Stimulated activated CD4-positive, alpha-beta T cell treated with anti-CD3 and anti-CD28 coated beads, TNF-alpha, amount 100 ng/mL, for 4 hours (primary cell): ENCODE measurements at places on chromosomes 1 and 21.

GRCh38 chr21:15953551-15954116, 223.9 kb downstream of the USP25 start:
- no peak for DNase-seq

- DNase-seq = no peak
Observed at GRCh38 chr1:16644193-16644481, 22.6 kb downstream of the RNU1-3 start.

- no peak for DNase-seq
Observed at GRCh38 chr21:46111193-46111571, 13.3 kb downstream of the COL6A2 start.

DNA sequence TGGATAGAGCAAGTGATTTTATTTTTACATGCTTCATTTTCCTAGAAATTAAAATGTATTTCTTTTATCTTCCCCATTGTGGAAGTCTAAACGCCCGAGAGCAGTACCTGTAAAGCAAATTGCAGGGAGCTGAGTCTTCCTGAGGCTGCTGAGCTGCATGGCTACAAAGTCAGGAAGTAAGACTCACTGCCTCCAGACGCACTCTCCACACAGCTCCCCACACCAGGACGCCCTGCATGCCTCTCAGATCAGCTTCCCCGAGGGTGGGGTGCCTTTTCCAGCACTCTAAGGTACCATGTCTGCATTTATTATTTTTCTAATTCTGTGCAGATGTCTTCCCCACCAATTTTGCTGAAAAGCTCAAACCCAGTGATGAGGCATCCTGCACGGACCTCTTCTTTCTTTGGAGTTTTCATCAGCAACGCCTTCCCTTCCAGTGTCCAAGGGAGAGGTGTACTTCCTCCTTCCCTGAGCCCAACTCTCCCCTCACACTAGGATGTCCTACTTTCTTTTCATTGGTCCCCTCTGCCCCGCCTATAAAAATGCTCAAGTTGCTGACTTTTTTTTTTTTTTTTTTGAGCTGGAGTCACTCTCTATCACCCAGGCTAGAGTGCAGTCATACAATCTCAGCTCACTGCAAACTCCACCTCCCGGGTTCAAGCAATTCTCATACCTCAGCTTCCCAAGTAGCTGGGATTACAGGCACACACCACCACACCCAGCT, 114.7 kb downstream of the PCNX2 start:
- no peak for DNase-seq

GRCh38 chr1:12143631-12144155, 23.1 kb upstream of the TNFRSF1B start:
- no peak for DNase-seq

DNA sequence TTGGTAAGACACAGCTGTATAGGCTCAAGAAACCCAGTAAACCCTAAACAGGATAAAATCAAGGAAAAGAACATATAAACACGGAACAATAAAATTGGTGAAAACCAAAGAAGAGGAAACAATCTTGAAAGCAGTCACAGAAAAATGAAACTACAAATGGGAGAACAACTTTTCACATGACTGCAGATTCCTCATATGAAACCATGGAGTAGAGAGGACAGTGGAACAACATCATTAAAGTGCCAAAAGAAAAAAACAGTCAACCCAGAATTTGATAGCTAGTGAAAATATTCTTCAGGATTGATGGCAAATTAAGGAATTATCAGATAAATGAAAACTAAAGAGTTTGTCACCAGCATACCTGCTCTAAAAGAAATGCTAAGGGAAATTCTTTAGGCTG, 23.9 kb upstream of the B3GALT5 start:
- DNase-seq = no peak

DNA sequence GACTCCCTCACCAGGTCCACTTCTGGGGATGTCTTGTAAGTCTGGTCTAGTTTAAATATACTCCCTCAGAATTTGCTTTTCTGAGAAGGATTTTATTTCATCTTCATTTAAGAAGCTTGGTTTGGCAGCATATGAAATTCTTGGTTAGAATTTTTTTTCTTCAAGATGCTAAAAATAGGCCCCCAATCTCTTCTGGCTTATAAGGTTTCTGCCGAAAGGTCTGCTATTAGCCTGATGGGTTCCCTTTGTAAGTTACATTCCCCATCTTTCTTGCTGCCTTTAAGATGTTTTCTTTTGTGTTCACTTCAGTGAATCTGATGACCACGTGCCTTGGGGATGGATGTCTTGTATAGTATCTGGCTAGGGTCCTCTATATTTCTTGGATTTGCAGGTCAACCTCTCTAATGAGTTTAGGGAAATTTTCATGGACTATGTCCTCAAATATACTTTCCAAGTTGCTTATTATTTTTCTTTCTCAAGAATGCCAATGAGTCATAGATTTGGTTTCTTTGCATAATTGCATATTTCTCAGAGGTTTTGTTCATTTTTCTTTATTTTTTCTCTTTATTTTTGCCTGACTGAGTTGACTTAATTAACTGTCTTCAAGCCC, 19.4 kb downstream of the TCP10L start:
- no peak for DNase-seq

- no peak for DNase-seq
Observed at GRCh38 chr1:234518876-234519275, 39.9 kb upstream of the TARBP1 start.

GRCh38 chr1:111370871-111371270, 56.7 kb downstream of the OVGP1 start:
- DNase-seq = no peak

DNA sequence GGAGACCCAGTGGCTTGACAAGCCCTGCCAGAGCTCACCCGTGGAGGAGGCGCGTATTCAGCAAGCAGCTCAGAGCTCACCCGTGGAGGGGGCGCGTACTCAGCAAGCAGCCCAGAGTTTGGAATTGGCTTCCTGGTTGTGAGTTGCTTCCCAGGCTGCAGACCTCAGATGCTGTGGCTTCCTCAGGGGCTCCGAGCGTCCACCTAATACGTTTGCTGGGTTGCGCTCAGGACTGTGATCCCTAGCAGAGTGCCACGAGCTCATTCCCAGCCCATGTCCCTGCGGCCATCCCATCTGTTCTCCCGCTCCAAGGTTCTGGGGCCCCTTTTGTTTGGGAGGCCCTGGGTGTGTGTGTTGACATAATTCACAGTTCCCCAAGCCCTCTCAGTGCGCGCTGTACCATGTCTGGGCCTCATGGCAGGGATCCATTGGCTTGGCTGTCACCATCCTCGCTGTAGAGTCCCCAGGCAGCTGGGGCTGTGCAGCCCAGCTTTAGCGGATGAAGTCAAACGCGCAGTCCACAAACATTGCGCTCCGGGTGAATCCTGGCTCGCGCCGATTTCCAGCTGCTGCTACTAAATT, 3.6 kb downstream of the AJAP1 start:
- DNase-seq = no peak

GRCh38 chr1:55724551-55725325, 509.6 kb upstream of the USP24 start:
- no peak for DNase-seq

- DNase-seq = no peak
Observed at GRCh38 chr1:11291049-11291448, 18.1 kb downstream of the UBIAD1 start.

DNA sequence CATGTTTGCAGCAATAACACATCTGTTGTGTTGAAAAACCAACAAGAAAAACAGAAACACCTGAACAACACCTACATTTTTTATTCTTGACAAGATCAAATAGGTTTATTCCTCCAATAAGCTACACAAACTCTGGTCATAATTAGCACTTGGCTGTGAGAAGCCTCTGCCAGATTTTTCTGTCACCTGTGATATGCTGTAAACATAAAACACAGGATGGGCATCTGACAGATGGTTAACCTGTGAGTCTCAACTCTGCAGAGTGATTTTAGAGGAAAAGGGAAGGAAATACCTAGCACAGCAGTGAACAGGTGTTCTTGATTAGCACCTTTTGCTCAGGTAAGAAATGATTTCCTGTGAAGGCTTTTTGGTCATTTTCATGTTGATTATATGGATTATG, 175.4 kb upstream of the COA6 start:
- no peak for DNase-seq

DNA sequence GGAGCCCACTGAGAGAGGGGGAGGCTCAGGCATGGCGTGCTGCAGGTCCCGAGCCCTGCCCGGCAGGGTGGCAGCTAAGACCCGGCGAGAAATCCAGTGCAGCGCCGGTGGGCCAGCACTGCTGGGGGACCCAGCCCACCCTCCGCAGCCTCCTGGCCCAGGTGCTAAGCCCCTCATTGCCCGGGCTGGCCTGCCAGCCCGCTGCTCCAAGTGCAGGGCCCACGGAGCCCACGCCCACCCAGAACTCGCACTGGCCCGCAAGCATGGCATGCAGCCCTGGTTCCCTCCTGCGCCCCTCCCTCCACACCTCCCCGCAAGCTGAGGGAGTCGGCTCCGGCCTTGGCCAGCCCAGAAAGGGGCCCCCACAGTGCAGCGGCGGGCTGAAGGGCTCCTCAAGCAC, 61.5 kb downstream of the C21orf91 start:
- DNase-seq = no peak

GRCh38 chr1:169574336-169574735, 11.9 kb downstream of the F5 start:
- DNase-seq = no peak

GRCh38 chr1:230097370-230097769, 30.3 kb downstream of the GALNT2 start:
- DNase-seq = no peak

- no peak for DNase-seq
Observed at GRCh38 chr1:97691325-97691724, 229.5 kb downstream of the DPYD start.

GRCh38 chr1:223147873-223148272, 4.8 kb upstream of the TLR5 start:
- DNase-seq = no peak

DNA sequence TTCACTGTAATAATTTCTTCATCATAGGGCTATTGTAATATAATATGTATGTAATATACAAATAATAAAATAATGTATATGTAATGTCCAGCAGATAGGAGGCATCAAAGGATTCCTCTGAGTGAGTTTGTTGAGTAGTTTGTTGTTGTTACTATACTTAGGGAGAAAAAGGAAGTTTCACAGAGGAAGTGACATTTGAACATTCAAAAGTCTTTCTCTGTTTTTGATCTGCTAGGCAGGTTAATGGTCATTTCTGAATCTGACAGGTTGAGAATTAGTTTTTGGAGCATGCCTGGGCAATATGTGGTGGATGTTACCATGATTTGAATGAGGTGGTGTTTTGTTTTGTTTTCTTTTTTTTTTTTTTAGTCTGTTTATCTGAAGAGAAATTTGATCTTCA, 102.1 kb downstream of the NRDC start:
- no peak for DNase-seq

DNA sequence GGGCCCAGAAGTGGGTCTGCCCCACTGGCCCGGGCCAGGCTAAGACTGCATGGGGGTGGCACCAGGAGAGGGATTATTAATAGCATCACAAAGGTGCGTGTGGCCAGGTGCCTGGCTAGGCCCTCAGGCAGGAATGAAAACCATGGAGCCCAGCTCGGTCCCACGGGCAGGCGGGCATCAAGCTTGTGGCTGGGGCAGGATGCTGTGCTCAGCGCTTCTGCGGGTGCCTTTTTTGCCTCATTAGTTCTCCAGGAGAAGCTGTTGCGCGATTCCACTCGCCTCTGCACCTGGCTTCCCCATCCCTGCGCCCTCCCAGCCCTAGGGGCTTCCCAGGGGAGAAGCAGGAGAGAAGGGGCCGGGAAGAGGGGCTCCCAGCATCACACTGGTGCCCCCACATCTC, 39.3 kb downstream of the CITED4 start:
- no peak for DNase-seq

GRCh38 chr1:160625321-160625720, 21.5 kb downstream of the SLAMF1 start:
- DNase-seq = no peak

GRCh38 chr1:230626232-230626631, 16.0 kb upstream of the COG2 start:
- no peak for DNase-seq

DNA sequence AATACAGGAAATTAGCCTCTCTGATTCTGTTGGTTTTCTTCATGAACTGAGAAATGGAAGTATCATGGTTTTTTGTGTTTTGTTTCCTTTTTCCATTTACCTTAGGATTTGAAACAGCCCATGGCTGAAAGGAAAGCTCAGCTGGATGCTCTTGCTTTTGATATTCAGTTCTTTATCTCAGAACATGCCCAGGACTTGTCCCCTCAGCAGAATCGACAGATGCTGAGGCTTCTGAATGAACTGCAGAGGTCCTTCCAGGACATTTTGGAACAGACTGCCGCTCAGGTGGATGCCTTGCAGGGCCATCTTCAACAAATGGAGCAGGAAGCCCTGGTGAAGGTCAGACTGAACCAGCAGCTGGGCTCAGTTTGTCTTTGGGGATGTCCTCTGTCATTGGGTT, 142.4 kb downstream of the MACF1 start:
- no peak for DNase-seq

- no peak for DNase-seq
Observed at GRCh38 chr21:35052801-35053200, 3.7 kb upstream of the RUNX1 start.

- DNase-seq = no peak
Observed at GRCh38 chr1:180163041-180163440, 8.4 kb downstream of the QSOX1 start.

- no peak for DNase-seq
Observed at GRCh38 chr1:104136621-104137020, 386.9 kb downstream of the AMY1C start.

DNA sequence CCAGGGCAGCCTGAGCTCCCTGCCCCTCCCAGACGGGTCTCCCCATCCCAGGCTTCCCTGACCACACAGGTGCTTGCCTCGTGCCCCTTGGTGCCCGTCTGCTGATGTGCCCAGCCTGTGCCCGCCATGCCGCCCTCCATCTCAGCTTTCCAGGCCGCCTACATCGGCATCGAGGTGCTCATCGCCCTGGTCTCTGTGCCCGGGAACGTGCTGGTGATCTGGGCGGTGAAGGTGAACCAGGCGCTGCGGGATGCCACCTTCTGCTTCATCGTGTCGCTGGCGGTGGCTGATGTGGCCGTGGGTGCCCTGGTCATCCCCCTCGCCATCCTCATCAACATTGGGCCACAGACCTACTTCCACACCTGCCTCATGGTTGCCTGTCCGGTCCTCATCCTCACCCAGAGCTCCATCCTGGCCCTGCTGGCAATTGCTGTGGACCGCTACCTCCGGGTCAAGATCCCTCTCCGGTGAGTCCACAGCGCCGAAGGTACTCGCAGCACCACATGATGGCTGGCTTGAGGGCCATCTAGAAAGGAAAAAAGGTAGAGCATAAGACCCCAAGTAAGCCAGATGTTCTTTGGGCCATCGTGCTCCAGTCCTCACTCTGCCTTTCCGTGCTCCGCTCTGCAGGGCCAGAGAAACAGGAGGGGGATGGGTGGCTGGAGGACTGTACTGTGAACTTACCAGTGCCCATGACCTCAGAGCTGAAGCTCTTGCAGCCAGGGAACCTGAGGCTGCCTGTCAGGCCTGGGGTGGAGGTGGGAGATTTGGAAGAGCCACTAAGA, 1.4 kb downstream of the ADORA1 start:
- DNase-seq = no peak

DNA sequence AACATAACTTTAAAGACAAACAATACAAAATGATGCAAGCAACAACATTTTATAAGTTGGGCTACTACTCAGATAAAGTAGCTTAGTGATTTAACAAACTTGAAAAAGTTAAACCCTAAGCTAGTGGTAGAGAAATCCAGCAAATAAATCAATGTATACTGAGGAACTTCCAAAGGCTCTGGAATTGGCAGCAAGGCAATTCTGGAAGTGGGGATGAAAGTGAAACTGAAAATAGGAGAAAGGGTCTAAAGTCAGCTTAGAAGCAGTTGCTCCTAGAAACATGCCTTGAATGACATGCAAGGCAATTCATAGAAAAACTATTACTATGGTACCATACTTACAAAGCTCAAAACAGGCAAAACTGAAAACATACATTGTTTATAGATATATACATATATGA, 90.0 kb upstream of the CAMK1G start:
- DNase-seq = no peak
